ENCODE measurements at places on chromosomes 2 and 18.

GRCh38 chr2:155368934-155369333 is 670.4 kb downstream of the KCNJ3 start:
- DNase-seq: no peak

DNA sequence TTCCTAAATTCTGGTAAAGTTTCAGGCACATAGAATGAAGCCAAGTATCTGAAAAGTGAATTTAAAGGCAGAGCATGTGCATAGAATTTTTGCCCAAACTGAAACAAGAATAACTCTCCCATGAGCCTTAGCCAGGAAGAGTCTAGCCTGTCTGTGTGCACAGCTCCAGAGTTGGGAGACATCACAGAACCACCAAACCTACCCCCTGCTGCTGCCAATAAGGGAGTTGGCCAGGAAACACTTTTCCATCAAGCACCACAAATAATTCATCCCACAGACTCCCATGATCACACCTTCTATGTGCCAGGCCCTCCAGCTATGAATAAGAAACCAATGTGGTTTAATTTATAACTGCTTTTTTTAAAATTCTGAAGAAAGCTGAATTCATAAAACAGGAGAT is 27.0 kb downstream of the OSR1 start:
- DNase-seq: no peak

GRCh38 chr18:54950221-54950620 is 9.0 kb downstream of the CCDC68 start:
- no peak for DNase-seq

- no peak for DNase-seq
These were observed 3.1 kb upstream of the ZCCHC2 start for GRCh38 chr18:62519684-62520083.

DNA sequence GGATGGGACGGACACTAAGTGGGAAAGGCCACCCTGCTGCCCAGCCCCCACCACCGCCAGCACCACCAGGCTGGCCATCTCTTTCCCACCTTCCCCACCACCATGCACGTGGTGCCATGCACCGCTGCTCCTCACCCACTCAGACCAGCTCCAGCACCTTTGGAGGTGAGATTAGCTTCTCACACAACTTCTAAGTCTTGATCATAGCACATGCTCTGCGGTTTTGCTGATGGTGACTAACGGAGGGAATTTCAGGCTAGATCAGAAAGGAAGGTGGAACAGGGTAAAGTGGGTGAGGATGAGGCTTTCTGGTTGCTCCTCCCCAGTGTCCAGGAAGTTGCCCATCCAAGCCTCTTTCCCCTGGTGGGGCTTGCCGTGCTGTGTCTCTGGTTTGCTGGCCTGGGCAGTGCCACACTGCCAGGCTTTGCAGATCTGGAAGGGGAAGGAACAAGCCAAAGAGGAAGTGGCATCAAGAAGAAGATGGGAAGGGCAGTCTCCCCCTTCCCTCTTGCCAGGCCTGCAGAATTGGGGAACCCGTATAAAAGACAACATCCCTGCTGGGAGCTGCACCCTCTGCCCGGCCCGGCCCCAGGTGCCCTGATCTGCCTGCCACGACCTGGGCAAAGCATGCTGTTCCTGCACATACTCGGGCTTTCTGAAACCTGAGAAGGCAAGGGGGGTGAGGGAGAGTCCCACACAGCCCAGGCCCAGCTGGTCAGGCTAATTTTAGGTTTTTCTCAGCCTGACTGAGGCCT is 44.3 kb upstream of the CAB39 start:
- DNase-seq: peak; percentile 39

DNA sequence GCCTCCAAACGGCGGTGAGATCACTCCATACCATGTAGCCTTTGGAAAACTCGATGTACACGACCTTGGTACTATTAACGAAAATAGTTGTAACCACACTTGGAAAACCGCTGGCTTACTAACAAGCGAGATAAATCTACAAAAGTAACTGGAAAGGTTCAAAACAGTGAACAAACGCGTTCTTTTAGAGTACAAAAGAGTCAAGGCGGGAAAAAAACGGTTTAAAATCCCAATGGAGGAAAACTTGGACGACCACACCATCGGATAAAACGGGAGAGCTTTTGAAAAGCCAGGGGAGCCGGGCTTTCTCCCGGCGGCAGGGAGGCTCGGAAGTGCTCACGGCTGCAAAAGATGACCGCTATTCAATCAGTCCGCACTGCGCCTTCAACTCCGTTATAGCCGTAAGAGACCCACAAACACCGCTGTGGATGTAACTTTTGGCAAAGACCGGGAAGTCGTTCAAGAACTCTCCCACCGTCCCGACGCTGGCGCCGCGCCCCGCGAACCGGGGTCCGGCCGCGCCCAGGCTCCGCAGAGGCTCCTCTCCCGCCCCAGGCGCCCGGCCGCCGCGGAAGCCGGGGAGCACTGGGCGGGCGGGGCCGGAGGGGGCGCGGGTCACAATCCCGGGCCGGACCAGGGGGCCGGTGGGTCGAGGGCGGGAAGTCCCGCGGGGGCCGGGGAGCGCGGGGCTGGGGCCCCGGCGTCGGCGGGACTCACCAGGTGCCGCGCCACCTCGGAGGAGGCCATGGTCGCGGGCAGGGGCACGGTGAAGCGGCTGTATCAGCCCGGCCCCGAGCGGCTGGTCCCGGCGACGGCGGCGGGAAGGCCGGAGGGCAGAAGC is 465 bp downstream of the SEPTIN10 start:
- DNase-seq: no peak

GRCh38 chr2:15299904-15300520 is 261.1 kb downstream of the NBAS start:
- no peak for DNase-seq

DNA sequence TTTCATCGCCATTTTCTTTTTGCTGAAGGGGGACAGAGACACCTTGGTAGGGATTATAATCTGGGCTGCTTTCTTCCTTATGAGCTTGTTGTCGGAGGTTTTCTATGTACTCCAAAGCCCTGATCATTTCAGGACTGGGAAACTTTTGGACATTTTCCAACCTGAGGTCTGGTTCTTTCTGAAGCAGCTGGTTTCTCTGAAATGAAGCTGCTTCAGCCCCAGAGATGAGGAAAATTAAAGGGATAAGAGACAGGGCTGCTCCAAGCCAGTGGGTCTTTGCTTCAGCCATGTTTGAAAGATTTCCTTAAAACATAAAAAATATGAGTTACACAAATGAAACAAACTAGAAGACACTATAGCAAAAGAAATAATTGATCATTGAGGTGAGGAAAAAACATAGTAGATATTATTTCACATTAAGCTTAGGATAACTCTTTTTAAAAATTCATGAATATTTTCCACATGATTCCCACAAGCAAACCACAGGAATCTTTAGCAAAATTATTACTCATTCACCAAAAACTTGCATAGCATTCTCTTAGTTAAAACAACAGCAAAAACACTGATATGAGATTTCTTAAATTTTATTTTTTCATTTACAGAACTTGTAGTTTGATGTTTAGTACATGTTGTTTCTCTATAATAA is 3.0 kb downstream of the SCG2 start:
- no peak for DNase-seq

DNA sequence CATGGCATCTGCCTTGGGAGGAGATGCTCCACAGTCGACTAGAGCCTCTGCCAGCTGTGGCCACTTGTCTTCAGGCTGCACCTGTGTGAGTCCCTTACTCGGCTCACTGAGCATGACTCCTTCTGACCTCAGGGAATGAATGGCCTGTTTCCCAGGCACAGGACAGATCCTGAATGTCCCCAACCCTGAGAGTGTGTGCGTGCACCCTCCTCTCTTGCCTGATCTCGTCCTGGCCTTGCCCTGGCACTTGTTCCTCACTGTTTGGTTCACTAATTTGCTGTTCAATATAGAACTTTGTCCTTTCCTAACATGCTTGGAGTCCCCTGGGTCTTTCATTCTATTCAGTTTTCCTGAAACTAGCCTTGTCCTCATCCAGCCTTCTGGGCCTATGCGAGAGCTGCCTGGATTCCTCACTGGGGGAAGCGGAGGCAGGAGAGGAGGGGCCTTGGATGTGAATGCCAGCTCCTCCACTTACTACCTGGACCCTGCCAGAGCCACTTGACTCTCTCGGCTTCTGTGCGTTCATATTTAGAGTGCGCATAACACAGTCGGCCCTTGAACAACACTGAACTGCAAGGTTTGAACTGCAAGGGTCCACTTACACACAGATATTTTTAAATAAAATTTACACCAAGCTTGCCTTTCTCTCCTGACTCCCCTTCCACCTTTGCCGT is 184.8 kb downstream of the ACKR3 start:
- no peak for DNase-seq

Measured in stimulated activated CD4-positive, alpha-beta T cell treated with anti-CD3 and anti-CD28 coated beads, Interleukin-12 subunit alpha, Interleukin-12 subunit beta, amount 100 ng/mL, for 24 hours (primary cell).